Tracheal epithelial cell (primary cell): ENCODE measurements at places on chromosomes 11 and 22. TPM values are rescaled to one million over a fixed set of nuclear protein-coding genes. Genes with fewer than 3 reads are reported as not detected.

IL17REL gene
- not detected in 2 replicates for total RNA-seq

RAB39A gene
- total RNA-seq, result not detected in 2 replicates

CALCA gene
- not detected in 2 replicates for total RNA-seq

RNF121 gene
- total RNA-seq, result 11.5 and 28.4 TPM in 2 replicates

PNPLA5 gene
- not detected in 2 replicates for total RNA-seq

OR4A16 gene
- total RNA-seq, result not detected in 2 replicates

TRIM49 gene
- total RNA-seq, result not detected in 2 replicates

RASL10A gene
- under 0.01 TPM in 1 of 2 replicates, not detected in the other for total RNA-seq

NLRP6 gene
- total RNA-seq, result not detected in 2 replicates

SSTR3 gene
- under 0.01 TPM in 1 of 2 replicates, not detected in the other for total RNA-seq

RNASEH2C gene
- 13.9 and 42.2 TPM in 2 replicates for total RNA-seq

APOA4 gene
- not detected in 2 replicates for total RNA-seq

GLYAT gene
- total RNA-seq, result not detected in 2 replicates

MS4A1 gene
- not detected in 2 replicates for total RNA-seq

ASCL2 gene
- total RNA-seq, result 1.4 and 1.7 TPM in 2 replicates

AGBL2 gene
- total RNA-seq, result 0.43 and 0.48 TPM in 2 replicates

LRRC55 gene
- not detected in 2 replicates for total RNA-seq

SEPTIN5 gene
- 4.7 and 26.5 TPM in 2 replicates for total RNA-seq

OR4D5 gene
- not detected in 2 replicates for total RNA-seq

TRIM6 gene
- total RNA-seq, result 3.0 and 3.1 TPM in 2 replicates

CDON gene
- total RNA-seq, result 1.5 and 2.9 TPM in 2 replicates

CNIH2 gene
- total RNA-seq, result not detected in 2 replicates

GPR83 gene
- total RNA-seq, result under 0.01 TPM in 2 replicates

FAM180B gene
- not detected in 2 replicates for total RNA-seq

USP47 gene
- 46.3 and 64.6 TPM in 2 replicates for total RNA-seq

C1QTNF6 gene
- 4.3 TPM in 2 replicates for total RNA-seq

SHISAL1 gene
- total RNA-seq, result 0.96 TPM in 1 of 2 replicates, not detected in the other

LDHAL6A gene
- not detected in 2 replicates for total RNA-seq

MPPED1 gene
- not detected in 2 replicates for total RNA-seq

GRAMD4 gene
- 40.5 and 55.4 TPM in 2 replicates for total RNA-seq

SCO2 gene
- total RNA-seq, result 0.72 and 10.2 TPM in 2 replicates

OR5P2 gene
- total RNA-seq, result not detected in 2 replicates

MMP11 gene
- total RNA-seq, result 3.4 TPM in 2 replicates

CSNK2A3 gene
- 2.2 and 5.1 TPM in 2 replicates for total RNA-seq

C11orf16 gene
- not detected in 2 replicates for total RNA-seq

MTMR2 gene
- 20.5 and 27.5 TPM in 2 replicates for total RNA-seq

OR52N1 gene
- total RNA-seq, result not detected in 2 replicates

IGSF9B gene
- under 0.01 and 0.43 TPM in 2 replicates for total RNA-seq

KRTAP5-11 gene
- 0.72 TPM in 1 of 2 replicates, not detected in the other for total RNA-seq

MAPK8IP2 gene
- 0.43 and 0.48 TPM in 2 replicates for total RNA-seq

BTBD18 gene
- total RNA-seq, result under 0.01 TPM in 1 of 2 replicates, not detected in the other
